Right renal pelvis (tissue), 4 donors: ENCODE measurements at places on chromosomes 1 and 21. TPM values are rescaled to one million over a fixed set of nuclear protein-coding genes. Genes with fewer than 3 reads are reported as not detected.

DNA sequence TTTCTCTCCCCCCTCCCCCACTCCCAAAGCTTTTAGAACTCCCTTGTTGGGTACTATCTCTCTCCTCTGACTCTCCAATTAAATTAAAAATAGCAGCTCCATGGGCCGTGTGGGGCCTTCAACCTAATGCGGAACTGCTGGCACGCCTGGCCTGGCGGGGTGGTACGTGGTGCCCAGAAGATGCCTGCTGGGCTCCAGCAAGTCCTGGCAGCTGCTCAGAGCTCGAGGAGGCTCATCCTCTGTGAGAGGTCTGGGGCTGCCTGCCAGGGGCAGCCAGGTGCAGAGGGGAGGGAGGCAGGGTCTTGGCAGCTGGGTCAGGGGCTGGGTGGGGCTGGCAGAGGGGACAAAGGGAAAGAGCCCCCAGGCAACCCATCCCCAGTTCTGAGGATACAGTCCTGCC is 74.4 kb downstream of the ACTL8 start:
- DNase-seq = no peak

- peak; percentile 65 for DNase-seq
Observed at GRCh38 chr1:100038660-100039287, 69.0 kb downstream of the SLC35A3 start.

Gene NPL
- polyA plus RNA-seq = 5.8 TPM

DNA sequence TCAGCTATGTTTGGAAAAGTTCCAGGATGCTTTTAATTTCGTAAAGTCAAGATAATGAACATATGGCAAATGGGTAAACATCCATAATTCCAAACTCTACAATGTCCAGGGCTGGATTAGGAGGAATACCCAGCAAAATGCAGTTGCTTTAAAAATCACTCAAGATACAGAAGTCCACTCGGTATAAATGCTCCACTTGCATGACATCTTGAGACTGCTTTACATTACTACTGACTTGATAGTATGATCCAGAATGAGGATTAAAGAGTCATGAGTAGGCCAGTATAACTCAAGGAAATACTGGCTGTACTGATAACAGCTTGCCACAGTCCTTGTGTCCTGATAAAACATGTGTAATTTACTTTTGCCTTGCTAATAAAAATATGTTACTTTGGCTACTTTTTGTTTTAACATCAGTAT is 58.3 kb upstream of the ANGPTL3 start:
- no peak for DNase-seq

- DNase-seq = peak; percentile 50
Observed at GRCh38 chr1:178310685-178311105, 186.1 kb downstream of the CLEC20A start.

GRCh38 chr1:53145942-53146708 is 3.7 kb upstream of the SLC1A7 start:
- peak; percentile 34 for DNase-seq
